Activated T-cell treated with anti-CD3 and anti-CD28 coated beads, Interleukin-2, amount 50 U/mL, for 4 hours (primary cell): ENCODE measurements at places on chromosomes 13 and 19. TPM values are rescaled to one million over a fixed set of nuclear protein-coding genes. Genes with fewer than 3 reads are reported as not detected.
A peak's percentile ranks its signal among the peaks of the same experiment; 100 is the strongest.

Gene FCER2
- total RNA-seq = 52.7 TPM

GRCh38 chr19:33143897-33144405 lies 12.0 kb downstream of the WDR88 start:
- peak; percentile 53 for DNase-seq

DNA sequence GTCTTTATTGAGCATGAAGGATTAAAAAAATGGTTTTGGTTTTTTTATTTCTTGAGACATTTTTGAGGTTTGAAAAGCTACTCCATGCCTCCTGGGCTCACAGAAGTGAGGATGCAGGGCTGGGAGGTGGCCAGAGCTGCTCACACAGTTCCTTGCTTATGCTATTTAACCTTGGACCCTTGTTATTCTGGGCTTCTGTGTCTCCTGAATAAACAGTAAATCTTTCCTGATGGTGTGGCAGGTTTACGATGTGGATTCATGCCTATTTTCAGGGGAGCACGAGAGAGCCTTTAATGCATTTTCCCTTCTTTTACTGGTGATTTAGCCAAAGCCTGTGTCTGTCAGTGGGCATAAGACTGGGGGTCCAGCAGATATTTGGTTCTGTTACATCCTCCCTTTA lies 34.3 kb upstream of the PCDH8 start:
- DNase-seq = no peak

DNA sequence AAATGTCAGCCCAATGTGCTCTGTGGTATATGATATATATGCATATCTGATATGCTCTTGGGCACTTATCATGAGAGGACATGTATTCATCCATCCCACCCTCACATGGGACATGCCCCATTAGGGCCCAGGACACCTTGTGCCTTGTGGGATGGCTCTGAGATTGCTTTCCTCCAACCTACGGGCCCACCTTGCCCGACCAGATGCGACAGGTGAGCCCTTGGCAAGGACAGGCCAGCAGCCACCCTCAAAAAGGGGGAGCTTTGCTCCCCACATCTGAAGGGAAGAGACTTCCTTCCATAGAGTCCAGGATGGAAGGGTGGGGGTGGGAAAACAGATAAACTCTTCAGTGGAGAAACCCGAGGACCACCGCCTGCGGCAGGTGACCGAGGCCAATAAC lies 58.6 kb downstream of the SLC7A1 start:
- DNase-seq = no peak

GRCh38 chr19:53849237-53849676 lies 18.4 kb upstream of the MYADM start:
- DNase-seq = no peak
